ENCODE measurements at places on chromosomes 2 and 18. TPM values are rescaled to one million over a fixed set of nuclear protein-coding genes. Genes with fewer than 3 reads are reported as not detected.

The WNT10A gene
- 1.9 TPM for total RNA-seq

The UGT1A7 gene
- total RNA-seq = not detected

The EEF1B2 gene
- total RNA-seq = 506 TPM

The TPO gene
- total RNA-seq = not detected

The VSNL1 gene
- not detected for total RNA-seq

The PFN4 gene
- not detected for total RNA-seq

The PLGLB1 gene
- total RNA-seq = 14.0 TPM

The IL1A gene
- not detected for total RNA-seq

The ACTG2 gene
- 0.43 TPM for total RNA-seq

The SLC9A4 gene
- total RNA-seq = 0.06 TPM

The C2orf68 gene
- total RNA-seq = 54.7 TPM

Measured in activated naive CD8-positive, alpha-beta T cell treated with anti-CD3 and anti-CD28 coated beads, Interleukin-2, amount 10 ng/mL, durations not matched to agents 7 days and 5 days (primary cell).